ENCODE measurements at places on chromosomes 2 and 18.

DNA sequence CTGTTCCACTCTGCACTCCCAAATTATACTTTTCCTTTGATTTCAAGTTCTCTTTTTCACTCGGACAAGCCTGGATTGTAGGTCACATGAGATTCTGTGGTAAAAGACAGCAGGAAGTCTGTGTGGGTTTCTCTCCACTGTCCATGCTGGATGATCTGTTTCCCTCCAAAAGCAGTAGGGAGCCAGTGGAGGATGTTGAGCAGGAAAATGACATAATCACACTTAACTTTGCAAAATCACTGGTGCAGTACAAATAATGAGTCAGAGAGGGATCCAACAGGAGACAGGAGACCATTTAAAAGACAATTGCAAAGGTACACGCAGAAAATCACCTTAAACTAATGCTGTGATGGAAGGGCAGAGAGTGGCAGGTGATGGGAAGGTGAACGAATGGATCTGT is 301.3 kb downstream of the ZNF407 start:
- H3K36me3 ChIP-seq: peaks cover 4% of the 10 kb centered on the region
- peaks cover 13% of the 10 kb centered on the region for H3K4me1 ChIP-seq
- no peak overlapping the region for H3K27ac ChIP-seq

GRCh38 chr2:191404568-191404991 is 159.4 kb downstream of the MYO1B start:
- H3K4me1 ChIP-seq: no peaks in the 10 kb centered on the region
- no peak overlapping the region for H3K4me3 ChIP-seq
- no peaks in the 10 kb centered on the region for H3K27me3 ChIP-seq
- no peak for DNase-seq
- H3K36me3 ChIP-seq: no peaks in the 10 kb centered on the region

- no peak overlapping the region for H3K4me3 ChIP-seq
- H3K27me3 ChIP-seq: no peaks in the 10 kb centered on the region
- H3K27ac ChIP-seq: peak overlapping the region; percentile 53
- DNase-seq: no peak
- peaks cover 12% of the 10 kb centered on the region for H3K36me3 ChIP-seq
Observed at GRCh38 chr2:36578343-36579296, 19.3 kb downstream of the FEZ2 start.

GRCh38 chr2:150674283-150674682 is 186.8 kb upstream of the RND3 start:
- H3K36me3 ChIP-seq: no peaks in the 10 kb centered on the region
- H3K4me1 ChIP-seq: no peaks in the 10 kb centered on the region
- DNase-seq: no peak
- H3K4me3 ChIP-seq: no peak overlapping the region

- H3K36me3 ChIP-seq: no peaks in the 10 kb centered on the region
- H3K4me3 ChIP-seq: no peak overlapping the region
- peaks cover 19% of the 10 kb centered on the region for H3K27me3 ChIP-seq
- H3K27ac ChIP-seq: no peak overlapping the region
- no peak for DNase-seq
- H3K4me1 ChIP-seq: no peaks in the 10 kb centered on the region
Observed at GRCh38 chr2:32910883-32911598, 35.7 kb upstream of the LTBP1 start.

GRCh38 chr2:165558832-165559231 is 89.3 kb downstream of the CSRNP3 start:
- peaks cover 2% of the 10 kb centered on the region for H3K27me3 ChIP-seq
- DNase-seq: no peak
- no peaks in the 10 kb centered on the region for H3K36me3 ChIP-seq
- no peak overlapping the region for H3K27ac ChIP-seq
- H3K4me1 ChIP-seq: no peaks in the 10 kb centered on the region

- DNase-seq: no peak
- no peaks in the 10 kb centered on the region for H3K27me3 ChIP-seq
- no peak overlapping the region for H3K4me3 ChIP-seq
- H3K27ac ChIP-seq: no peak overlapping the region
- peaks cover 3% of the 10 kb centered on the region for H3K4me1 ChIP-seq
Observed at GRCh38 chr2:44553456-44553855, 191.7 kb downstream of the CAMKMT start.

GRCh38 chr18:24234850-24235418 is 96.1 kb downstream of the CABYR start:
- H3K27me3 ChIP-seq: peaks cover 15% of the 10 kb centered on the region
- no peak overlapping the region for H3K4me3 ChIP-seq
- H3K4me1 ChIP-seq: peaks cover 4% of the 10 kb centered on the region
- no peak for DNase-seq
- no peak overlapping the region for H3K27ac ChIP-seq

- H3K36me3 ChIP-seq: peaks cover 3% of the 10 kb centered on the region
- peak overlapping the region; percentile 77 for H3K4me3 ChIP-seq
- peak overlapping the region; percentile 96 for H3K27ac ChIP-seq
- DNase-seq: peak; percentile 32
- no peaks in the 10 kb centered on the region for H3K27me3 ChIP-seq
Observed at GRCh38 chr18:62586151-62586774, 63.4 kb downstream of the ZCCHC2 start.

DNA sequence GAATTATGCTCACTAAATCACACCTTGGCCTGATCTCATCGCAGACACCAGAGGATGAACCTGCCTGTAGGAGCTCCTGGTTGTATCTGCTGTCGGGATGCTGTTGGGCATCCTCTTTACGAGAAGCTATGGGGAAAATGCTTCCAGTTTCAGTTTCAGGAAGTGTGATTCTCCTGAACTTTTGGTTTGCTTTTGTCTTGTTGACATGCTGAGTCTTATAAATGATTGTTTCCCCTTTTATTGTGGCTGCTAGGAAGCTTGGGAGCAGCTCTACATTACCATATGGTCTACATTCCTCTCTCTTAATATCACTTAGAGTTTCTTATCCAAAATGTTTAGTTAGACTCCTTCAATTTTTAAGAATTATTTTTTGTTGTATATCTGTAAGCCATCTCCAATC is 227.5 kb downstream of the MTX2 start:
- peaks cover 79% of the 10 kb centered on the region for H3K27me3 ChIP-seq
- no peak overlapping the region for H3K4me3 ChIP-seq
- peaks cover 3% of the 10 kb centered on the region for H3K36me3 ChIP-seq
- no peak for DNase-seq

DNA sequence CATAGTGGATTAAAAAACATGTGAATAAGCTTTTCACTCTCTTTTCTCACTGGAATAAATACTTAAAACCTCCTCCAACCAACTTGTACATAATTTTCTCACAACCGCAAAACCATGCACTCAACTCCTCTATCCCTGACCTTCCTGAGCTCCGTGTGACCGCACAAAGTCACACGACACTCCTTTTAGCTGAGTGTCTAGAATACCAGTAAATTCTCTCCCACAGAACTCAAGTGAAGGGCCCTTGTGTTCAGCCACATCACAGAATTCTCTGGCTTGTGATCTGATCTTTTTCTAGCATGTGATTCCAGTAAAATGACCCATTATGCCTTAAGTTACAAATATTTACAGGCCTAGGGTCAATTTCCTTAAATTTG is 91.2 kb upstream of the ARL4C start:
- H3K4me3 ChIP-seq: no peak overlapping the region
- no peaks in the 10 kb centered on the region for H3K36me3 ChIP-seq
- no peak overlapping the region for H3K27ac ChIP-seq
- DNase-seq: no peak
- H3K4me1 ChIP-seq: peaks cover 1% of the 10 kb centered on the region

All from T-helper 17 cell (primary cell).